B cell (primary cell): ENCODE measurements at places on chromosomes 2 and 18. TPM values are rescaled to one million over a fixed set of nuclear protein-coding genes. Genes with fewer than 3 reads are reported as not detected.

The BZW1 gene
- 109 and 120 TPM in 2 replicates for total RNA-seq

The CERKL gene
- total RNA-seq, result not detected in 2 replicates

The PTPRN gene
- not detected in 2 replicates for total RNA-seq

The CTAGE1 gene
- total RNA-seq, result not detected in 2 replicates

The HOXD13 gene
- not detected in 2 replicates for total RNA-seq

The KYNU gene
- 46.2 and 50.4 TPM in 2 replicates for total RNA-seq

The WDR35 gene
- 9.4 and 11.8 TPM in 2 replicates for total RNA-seq

The LYG2 gene
- total RNA-seq, result not detected in 2 replicates

The SESTD1 gene
- 66.1 and 71.9 TPM in 2 replicates for total RNA-seq

DNA sequence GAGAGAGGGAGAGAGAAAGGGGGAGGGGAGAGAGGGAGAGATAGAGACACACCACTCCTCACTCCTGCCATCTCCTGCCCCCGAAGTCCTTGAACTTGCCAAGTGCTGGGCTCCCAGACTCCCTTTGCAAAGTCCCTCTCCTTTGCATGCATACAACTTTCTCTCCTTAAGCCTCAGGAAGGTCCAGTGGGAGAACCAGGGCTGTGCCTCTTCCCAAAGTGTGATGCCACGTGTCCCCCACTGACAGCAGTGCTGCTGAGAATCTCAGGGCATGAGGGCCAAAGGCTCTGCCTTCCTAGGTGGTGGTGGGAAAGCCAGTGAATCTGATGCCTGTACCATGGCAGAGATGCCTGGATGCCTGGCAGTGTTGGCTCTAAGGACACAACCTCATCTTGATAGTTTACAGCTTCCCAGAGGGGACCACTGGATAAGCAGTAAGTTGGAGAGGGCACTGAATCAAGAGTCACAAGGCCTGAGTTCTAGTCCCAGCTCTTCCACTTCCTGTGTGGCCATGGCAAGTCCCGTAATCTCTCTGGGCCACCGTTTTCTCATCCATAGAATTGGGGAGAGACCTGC lies 103.4 kb downstream of the CLIP4 start:
- no peak for DNase-seq

GRCh38 chr2:182822733-182823132 lies 43.7 kb downstream of the FRZB start:
- no peak for DNase-seq

DNA sequence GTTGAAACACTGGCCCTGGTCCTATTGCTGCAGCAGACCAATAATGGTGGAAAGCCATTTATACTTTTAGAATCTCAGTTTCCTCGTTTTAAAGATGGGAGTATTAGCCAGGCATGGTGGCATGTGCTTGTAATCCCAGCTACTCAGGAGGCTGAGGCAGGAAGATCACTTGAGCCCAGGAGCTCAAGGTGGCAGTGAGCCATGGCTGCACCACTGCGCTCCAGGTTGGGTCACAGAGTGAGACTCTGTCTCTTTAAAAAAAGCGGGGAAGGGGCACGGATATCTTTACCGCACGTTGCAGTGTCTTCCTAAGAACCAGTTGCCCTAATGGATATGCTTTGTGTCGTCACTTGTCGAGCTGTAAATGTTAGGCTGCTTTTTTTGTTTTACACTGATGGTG lies 8.3 kb downstream of the MTCL1 start:
- no peak for DNase-seq

- no peak for DNase-seq
Measured at GRCh38 chr2:86193901-86194567, 1.2 kb downstream of the IMMT start.

DNA sequence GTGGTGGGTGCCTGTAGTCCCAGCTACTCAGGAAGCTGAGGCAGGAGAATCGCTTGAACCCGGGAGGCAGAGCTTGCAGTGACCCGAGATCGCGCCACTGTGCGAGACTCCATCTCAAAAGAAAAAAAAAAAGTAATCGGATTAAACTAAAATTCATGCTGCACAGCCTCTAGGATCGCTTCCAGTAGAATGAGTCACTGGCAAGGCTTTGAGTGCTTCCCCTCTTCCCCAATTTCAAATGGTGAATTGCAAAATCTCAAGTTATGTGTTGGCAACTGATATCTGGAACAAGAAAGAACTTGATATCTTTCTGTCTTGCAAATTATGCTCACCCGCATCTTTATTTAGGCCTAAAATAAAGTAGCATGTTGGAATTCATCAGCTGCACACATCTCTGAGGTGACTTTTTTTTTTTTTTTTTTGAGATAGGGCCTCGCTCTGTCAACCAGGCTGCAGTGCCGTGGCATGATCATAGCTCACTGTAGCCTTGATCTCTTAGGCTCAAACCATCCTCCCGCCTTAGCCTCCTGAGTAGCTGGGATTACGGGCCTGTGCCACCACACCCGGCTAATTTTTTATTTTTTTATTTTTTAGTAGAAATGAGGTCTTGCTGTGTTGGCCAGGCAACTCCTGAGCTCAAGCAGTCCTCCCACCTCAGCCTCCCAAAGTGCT lies 12.7 kb downstream of the TTC39C start:
- DNase-seq, result no peak

GRCh38 chr2:226274143-226274542 lies 525.5 kb downstream of the IRS1 start:
- DNase-seq, result no peak

DNA sequence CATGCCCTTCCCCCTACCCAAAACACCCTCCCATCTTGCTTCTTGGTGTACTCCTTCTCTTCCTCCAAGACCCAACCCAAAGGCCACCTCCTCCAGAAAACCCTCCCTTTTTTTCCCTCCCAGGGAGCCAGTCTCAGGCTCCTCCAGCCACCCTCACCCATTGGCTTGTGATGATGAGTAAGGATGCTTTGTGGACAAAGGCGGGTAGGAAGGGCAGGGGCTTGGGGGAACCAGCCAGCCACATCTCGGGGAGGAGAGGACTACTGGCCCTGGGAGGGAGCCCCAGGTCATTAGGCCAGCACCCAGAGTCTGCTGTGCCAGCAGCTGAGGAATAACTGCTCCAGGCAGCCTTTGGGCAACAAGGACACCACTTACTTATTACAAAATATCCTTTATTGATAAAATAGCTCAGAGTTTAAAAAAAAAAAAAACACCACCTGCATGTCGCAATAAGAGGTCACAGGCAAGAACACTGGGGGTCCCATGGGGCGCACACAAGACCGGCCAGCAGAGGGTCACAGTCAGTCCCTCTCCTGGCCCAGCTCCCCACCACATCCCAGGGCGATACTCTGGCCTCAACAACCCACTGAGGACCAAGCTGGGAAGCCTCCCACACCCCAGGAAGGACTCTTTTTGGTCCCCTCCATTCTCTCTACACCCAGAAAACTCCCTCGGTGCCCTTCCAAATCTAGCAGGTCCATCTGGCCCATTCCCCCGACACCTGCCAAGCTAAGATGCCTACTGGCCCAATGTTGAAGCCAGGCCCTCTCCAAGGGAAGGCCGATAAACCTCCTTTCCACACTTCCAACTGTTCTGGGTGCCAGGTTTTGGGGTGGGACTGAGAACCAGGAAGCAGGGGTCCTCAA lies 3.6 kb downstream of the ADRA2B start:
- no peak for DNase-seq

GRCh38 chr2:218863021-218863520 lies 3.5 kb downstream of the WNT6 start:
- DNase-seq, result no peak

- no peak for DNase-seq
Measured at GRCh38 chr18:79540904-79541282, 138.7 kb upstream of the CTDP1 start.

DNA sequence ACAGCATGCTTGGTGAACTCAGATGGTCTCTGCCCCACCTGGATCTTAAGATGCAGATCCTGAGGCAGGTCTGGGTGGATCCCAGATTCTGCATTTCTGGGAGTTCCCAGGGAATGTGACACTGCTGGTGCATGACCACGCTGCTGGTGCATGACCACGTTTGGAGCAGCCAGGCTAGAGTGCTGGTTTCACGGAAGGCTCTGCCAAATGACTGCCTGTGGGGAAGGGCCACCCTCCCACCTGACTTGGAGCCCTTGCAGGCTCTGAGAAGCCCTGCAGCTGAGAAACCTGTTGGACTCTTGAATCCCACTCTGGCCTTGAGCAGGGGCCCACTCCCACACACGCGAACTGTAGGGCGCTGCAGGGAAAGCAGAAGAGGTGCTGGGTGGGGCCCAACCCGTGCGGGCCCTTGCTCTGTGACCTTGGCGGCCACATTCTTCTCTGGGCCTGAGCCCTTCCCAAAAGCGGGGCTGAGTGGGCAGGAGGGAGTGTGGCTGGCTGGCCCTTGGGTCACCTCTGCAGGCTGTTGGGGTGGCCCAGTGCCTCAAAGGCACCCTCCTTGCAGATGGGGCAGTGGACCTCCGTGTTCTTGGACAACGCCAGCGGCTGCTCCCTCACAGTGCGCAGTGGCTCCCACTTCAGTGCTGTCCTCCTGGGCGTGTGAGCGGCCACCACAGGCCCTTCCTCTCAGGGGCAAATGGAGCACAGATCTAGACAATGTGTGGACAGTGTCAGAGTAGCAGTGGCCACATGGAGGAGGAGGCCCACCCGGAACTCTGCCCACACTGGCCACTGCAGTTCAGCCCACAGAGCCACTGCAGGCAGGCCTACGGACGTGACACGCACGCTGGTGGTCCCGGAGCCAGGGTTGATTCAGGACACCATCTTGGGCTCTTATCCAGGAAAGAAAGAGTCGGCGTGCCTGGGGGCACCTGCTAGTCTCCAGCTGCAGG lies 7.9 kb downstream of the ERFE start:
- DNase-seq, result no peak

- no peak for DNase-seq
Measured at GRCh38 chr2:179373816-179374215, 109.2 kb upstream of the SESTD1 start.

GRCh38 chr18:48897531-48897930 lies 53.2 kb downstream of the SMAD7 start:
- DNase-seq, result no peak
